Activated CD4-positive, alpha-beta T cell treated with anti-CD3 and anti-CD28 coated beads for 48 hours (primary cell): ENCODE measurements at places on chromosomes 5 and 9.

DNA sequence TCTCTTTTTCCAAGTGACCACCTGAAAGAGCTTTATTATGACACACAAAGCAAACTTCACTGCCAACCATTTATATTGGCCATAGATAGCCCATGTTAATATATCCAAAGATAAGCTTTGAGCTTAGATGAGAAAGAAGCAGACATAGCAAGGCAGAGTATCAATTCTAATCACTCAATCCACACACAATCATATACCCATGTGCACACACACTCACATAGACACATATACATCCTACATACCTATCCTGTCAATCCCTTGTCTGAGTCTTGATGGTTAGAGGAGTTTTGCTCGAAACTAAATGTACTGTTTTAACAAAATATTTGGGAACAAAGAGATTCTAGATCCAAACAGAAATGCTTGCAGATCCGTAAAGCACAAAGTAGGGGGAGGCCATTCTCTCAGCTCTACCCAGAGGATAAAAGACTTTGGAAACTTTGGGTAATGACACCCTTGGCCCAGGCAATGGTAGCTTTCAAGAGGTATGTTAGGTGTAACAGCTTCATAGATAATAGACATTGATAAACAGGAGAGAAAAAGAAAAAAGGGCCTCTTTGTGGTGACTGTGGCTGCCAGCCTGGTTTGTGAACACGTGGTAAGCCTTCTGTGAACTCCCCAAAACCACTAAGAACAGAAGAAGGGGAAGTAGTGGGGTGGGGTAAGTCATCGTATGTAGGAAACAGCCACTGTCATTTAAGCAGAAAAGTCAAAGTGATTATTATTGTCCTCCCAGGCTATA is 121.6 kb downstream of the TLR4 start:
- DNase-seq, result peak; percentile 53

- no peak for DNase-seq
These were observed 93.7 kb upstream of the DAP start for GRCh38 chr5:10854506-10855277.

DNA sequence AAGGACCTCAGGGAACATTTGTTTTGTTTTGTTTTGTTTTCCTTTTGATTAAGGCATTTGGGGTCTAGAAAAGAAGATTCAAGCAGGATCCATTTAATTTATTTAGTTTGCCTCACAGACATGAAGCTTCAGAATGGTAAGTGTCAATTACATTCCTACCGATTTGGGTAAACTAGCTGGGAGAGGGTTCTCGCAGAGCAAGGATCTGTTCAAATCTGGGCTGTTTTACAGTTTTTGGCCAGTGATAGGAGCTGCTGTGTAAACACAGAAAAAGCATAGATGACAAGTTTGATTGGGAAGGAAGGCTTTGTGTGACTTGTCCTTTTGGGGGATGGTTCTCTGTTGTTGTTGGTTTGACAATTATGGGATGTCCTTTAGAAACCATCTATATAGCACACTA is 470.3 kb upstream of the WWC1 start:
- no peak for DNase-seq

DNA sequence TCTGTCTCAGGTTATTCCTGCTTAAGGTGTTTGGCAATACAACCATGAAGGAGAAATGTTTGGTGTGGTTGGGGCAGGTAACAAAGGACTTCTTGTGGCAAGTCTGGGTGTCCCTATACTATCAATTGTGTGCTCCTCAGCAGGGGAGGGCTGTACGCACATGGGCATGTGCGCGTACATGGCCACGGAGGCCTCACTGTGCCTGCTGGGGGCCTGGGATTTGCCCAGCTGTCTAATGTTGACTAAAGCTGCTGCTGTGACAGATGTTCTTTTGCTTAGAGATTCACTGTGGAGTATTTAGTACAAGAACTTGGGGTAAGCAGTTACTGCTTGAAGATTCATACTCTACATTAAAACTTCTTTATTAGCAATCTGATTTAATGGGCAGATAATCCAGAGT is 97.5 kb downstream of the HSPA4 start:
- no peak for DNase-seq

GRCh38 chr9:133974631-133975341 is 17.3 kb downstream of the VAV2 start:
- no peak for DNase-seq

GRCh38 chr5:153267506-153267905 is 223.0 kb upstream of the GRIA1 start:
- DNase-seq, result no peak

DNA sequence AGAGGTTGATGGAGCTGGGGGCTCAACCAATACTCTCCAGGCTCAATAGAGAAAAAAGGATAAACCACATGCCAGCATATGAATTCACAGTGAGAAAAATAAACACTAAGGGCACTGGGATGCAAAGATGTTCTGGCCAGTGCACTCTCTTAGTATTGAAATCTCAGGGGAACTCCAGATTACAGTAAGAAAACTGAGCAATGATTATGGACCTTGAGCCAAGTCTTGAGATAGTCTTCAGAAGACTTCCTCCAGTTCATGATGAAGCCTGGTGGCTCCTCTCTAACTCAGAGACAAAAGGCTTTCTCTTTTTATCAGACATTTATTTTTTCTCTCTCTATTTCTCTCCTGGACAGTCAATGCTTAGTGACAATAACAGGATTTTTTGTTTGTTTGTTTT is 139.8 kb upstream of the SPEF2 start:
- DNase-seq, result no peak

DNA sequence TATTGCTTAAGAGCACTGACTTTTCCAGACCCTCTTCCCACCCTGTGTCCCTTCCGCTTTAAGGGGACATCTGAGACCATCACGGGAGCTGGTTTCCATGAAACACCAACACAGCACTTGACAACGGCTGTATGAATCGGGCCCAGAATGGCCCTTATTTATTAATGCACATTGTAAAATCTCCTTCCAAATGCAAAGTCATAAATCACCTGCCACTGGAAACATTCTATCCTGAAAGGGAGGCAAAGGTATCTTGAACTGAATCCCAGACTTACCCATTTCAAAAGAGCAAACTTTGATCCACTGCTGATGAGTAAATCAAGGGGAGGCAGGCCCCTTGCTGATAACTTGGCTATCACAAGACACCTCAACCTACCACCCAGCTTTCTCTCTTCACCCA is 37.4 kb downstream of the SHB start:
- no peak for DNase-seq

- DNase-seq, result no peak
These were observed 12.4 kb downstream of the AHRR start for GRCh38 chr5:333945-334344.

GRCh38 chr5:176653401-176654385 is 6.4 kb downstream of the TSPAN17 start:
- DNase-seq, result peak; percentile 86

DNA sequence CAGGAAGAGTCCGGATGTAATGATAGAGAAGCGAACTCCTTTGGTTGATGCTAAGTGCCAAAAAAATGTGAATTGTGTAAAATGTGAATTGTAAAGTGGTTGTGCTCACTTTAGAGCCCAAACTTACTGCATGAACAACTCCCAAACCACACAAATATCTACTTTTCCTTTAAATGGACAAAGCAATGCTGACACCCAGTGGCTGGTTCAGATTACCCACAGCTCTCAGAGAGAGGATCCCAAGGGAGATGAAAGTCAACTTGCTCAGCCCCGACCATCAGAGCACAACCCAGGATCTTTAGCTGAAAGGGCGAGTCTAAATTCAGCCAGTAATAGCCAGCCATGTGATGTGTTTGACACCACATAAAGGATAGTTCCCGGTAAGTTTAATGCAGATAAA is 133.7 kb downstream of the NMUR2 start:
- DNase-seq, result no peak

- DNase-seq, result no peak
These were observed 28.3 kb upstream of the STOM start for GRCh38 chr9:121398374-121398773.

GRCh38 chr9:137176302-137177182 is 4.7 kb upstream of the TMEM210 start:
- peak; percentile 46 for DNase-seq

DNA sequence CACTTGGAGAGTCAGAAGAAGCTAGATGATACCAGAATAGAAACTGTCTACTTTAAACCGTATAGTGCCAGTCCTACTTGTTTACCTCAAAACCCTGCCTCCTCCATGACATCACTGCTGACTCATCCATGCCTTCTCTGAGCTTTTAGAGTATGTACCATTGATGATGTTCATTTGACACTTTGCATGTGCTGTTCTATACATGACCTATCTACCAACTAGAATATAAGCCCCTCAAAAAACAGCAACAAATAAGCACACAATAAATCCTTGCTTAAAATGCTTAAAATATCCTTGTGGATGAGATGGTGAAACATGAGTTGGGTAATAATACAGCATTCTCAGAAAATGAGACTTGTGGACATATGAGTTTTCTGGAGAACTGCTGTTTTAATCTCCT is 2.6 kb downstream of the CTNNAL1 start:
- peak; percentile 80 for DNase-seq

DNA sequence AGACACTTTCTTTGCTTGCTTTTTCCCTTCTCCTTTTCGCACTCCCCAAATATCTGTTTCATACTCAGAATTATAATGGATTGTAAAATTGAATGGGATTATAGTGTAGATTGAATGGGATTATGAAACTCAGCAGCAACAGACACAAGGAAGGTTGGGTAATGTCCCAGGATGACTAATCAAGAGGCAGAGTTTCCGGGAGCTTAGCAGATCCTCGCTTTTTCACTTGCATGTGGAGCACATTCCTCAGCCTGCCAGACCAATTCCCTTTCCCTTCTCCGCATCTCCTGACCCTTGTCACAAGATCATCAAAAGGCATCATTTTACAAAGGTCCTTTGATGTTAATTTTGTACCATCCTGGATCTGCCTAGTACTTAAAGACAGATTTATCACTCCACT is 55.1 kb upstream of the SLC1A1 start:
- no peak for DNase-seq

DNA sequence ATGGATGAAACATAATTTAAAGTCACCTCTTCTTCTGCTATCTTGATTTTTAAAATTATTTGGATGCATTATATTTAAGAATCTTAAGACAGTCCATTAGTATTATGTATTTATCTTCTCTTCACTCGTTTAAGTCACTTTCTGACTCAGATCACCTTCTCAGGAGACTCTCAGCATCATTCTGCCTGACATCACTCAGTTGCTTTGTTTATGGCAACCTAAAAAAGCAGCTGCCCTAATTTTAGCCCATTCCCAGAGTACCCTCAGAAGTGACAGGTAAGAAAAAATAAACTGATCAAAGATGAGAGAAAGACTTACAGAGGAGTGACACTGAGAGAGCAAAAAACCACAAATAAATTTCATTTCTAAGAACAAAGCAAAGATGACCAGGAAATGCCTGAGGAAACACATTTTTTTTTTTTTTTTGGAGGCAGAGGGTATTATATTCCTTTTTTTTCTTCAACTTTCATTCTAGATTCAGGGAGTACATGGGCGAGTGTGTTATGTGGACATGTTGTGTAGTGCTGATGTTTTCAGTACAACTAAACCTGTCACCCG is 140.5 kb downstream of the MUSK start:
- DNase-seq, result no peak

DNA sequence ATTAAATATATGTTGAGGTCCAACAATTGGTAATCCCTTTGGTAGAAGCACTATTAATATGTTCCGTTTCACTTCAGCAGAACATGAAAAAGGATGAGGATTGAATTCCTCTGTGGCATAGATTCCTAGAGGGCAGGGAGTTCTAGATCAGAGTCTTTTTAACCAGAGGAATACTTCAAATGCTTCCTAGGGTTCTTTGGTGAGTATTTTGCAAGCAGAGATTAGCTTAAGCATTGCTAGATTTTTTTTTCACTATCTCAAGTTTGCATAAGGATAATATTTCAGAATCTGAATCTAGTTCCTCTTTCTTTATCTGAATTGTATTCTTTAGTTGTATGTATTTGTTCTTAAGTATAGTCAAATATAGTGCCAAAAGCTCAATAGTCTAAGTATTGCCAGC is 116.6 kb upstream of the ADAMTSL1 start:
- no peak for DNase-seq

- no peak for DNase-seq
These were observed 130.4 kb downstream of the TMEM174 start for GRCh38 chr5:73303148-73304079.

GRCh38 chr5:129171194-129171944 is 76.8 kb downstream of the ISOC1 start:
- DNase-seq, result no peak

DNA sequence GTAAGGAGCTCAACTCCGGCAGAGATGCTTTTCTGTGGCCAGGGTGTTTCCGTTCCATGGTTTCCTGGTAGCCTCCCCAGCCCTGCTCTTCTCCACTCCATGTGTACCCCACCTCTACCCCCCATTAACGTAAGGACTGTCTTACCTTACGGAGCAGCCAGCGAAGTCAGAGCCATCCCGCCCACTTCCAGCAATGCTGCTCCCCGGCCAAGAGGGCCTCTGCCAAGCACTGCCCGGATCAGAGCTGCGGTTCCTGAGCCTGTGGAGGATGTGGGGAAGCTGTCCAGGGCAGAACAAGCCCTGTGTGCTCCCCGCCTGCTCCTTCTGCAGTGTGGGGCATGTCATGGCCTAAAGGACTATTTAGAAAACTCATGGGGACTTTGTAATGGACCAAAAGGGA is 261.2 kb downstream of the GADD45G start:
- DNase-seq, result no peak

- DNase-seq, result no peak
These were observed 101.0 kb upstream of the PTPN3 start for GRCh38 chr9:109599131-109599530.

GRCh38 chr5:135013445-135013844 is 20.6 kb downstream of the PITX1 start:
- DNase-seq, result no peak

DNA sequence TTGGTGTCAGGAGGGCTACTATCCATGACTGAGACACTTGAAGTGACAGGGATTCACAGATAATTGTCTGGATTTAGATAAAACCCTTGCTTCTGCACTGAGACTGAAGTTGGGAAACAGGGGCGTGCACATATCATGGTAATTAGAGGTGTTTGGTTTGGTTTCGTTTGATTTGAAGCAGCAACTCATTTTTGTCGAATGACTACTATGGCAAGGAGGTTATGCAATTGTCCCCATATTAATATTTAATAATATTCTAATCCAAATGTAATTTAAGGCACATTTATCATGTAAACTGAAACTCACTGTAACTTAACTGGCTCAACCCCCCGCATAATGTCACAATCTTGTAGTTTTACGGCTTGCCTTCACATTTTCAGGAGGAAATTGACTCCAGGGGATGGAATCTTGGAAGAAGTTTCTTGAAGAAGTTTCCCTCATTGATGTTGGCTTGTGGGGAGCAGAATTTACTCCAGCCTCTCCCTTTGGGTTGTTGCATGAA is 12.5 kb downstream of the ZNF366 start:
- DNase-seq, result no peak

GRCh38 chr5:124908581-124909451 is 162.4 kb upstream of the ZNF608 start:
- DNase-seq, result no peak

- DNase-seq, result no peak
These were observed 42.5 kb upstream of the GNPDA1 start for GRCh38 chr5:142055301-142055700.
